ENCODE measurements at places on chromosomes 2 and 18.

GRCh38 chr18:51802569-51803428 lies 537.2 kb upstream of the DCC start:
- DNase-seq, result no peak

DNA sequence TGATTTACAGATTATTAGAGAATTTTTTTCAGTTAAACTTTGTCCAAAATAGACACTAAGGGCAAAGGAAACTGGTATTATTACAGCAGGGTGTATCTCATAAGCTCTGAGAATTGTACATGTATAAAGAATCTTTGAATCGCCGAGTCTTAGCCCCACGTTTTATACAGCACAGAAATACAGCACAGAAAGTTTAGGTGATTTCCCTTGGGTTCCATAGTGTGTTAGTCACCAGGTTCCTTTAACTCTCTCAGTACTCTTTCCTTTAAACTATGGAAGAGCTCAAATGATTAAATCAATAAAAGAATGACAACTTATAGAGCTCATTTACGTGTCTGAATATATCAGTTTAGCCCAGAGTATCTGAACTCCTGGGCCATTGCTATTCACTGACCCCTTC lies 256.8 kb downstream of the NEDD4L start:
- DNase-seq, result no peak

DNA sequence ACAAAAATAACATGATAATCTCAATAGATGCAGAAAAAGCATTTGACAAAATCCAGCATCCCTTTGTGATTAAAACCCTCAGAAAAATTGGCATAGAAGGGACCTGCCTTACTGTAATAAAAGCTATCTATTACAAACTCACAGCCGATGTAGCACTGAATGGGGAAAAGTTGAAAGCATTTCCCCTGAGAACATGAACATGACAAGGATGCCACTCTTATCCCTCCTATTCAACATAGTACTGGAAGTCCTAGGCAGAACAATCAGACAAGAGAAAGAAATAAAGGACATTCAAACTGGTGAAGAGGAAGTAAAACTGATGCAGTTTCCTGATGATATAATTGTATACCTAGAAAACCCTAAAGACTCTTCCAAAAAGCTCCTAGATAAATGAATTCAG lies 368.7 kb downstream of the RIT2 start:
- DNase-seq, result no peak

GRCh38 chr2:110925479-110925878 lies 193.1 kb downstream of the ACOXL start:
- DNase-seq, result no peak

GRCh38 chr18:160831-161570 lies 2.6 kb downstream of the USP14 start:
- DNase-seq, result no peak

DNA sequence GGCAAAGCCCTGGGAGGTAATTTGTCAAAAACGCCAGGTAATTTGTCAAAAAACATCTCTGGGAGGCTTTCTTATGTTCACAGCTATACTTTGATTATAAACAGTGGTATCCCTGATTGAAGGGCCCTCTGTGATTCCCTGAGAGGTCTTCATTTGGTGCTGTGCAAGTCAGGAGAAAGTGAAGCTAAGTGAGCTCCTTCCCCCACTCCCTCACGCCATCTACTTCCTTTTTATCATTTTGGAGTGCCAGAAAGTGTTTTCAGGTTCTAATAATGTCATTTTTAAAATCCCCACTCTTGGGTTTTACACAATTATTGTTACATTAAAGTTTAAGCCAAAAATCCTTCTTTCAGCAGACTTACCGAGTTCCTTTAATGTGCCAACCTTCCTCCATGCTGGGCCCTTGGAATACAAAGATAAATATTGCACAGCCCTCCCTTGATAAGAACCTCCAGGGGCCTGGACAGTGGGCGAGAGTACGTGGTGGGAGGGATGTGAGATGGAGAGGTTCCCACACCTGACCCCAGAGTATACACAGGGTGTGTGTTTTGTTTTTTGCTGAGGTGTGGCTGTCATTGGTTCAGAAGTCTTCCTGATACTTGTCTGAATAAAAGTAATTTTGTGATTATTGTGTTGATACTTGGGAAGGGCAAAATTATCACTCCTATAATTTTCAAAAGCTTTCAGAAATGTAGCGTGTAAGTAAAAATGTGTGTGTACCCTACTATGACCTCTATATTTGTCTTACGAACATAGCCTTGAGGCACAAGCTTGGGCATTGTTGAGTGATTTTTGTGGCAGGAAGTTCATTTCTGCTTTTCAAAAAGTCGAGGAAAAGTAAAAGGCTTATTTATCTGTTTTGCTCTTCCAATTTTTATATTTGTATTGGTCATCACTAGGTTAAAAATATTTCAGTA lies 8.2 kb downstream of the MAPRE2 start:
- no peak for DNase-seq

DNA sequence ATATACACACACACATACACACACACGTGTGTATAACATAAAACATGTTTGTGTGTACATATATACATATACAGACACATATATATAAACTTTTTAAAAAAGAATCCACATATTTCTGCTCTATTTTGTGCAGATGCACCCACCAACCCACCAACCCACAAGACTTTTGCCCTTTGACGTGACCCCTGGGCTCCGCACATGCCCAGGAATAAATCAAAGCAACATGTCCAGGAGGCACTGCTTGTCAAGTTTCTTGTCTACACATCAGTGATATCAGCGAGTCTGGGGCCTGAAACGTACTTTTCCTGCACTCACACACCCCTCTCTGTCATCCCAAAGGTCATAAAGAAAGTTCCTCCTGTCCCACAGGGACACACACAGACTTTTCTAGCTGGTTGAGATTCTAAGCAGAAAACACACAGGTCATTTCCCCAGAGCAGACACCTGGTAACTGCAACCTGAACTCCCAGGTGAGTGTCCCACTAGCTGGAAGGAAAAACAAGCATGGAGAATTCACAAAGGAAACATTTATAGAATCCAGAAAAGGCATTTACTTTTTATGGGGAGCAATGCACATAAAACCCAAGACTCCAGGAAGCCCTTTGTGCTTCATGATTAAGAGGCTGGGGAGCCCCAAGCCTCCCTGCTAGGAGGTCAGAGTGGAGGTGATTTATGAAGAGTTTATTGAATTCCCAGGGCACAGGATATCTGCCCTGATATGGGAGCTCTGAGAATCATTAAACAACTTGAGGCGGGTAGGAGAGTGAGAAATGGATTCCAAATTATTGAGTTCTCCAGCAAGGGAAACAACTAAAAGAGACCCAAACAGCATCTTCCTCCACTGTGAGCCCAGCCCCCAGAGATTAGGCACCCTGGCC lies 211.6 kb downstream of the MGAT5 start:
- no peak for DNase-seq

DNA sequence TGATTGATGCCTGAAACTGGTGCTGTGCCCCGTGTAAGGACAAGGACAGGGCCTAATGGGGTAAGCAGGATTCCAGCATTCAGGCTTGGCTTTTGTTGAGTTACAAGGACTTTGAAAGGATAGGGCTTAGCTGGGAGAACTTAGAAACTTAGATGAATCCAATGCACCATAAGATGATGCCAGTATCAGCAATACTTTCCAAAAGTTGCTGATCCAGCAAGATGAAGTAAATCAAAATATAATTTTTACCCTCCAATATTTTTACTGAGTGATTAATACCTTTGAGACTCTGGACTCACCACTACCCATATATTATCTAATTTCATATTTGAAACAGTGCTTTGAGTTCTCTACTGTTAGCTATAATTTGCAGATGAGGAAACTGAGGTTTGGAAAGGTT lies 354.5 kb upstream of the ATP5MC3 start:
- DNase-seq, result no peak

DNA sequence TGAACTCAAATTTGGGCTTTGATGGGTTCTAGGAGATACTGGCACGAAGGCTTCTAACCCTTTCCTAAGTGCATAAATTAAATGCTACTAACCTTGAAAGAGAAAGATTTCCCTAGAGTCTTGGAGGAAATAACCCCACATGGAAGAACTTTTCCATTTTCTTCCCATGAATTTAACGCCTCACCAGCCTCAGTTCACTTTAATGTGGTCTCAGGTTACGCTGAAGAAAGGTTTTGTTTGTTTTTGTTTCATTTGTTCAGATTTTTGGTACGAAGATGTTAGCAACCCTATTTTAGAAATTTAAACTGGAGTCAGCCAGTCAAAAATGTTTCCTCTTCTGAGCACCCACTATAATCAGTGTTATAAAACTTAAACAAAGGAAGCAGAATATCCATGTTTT lies 30.7 kb downstream of the METTL4 start:
- DNase-seq, result no peak

- DNase-seq, result no peak
These were observed 272.9 kb downstream of the PAX3 start for GRCh38 chr2:222025881-222026271.

- peak; percentile 60 for DNase-seq
These were observed 90.9 kb downstream of the RNF144A start for GRCh38 chr2:7007846-7008741.

DNA sequence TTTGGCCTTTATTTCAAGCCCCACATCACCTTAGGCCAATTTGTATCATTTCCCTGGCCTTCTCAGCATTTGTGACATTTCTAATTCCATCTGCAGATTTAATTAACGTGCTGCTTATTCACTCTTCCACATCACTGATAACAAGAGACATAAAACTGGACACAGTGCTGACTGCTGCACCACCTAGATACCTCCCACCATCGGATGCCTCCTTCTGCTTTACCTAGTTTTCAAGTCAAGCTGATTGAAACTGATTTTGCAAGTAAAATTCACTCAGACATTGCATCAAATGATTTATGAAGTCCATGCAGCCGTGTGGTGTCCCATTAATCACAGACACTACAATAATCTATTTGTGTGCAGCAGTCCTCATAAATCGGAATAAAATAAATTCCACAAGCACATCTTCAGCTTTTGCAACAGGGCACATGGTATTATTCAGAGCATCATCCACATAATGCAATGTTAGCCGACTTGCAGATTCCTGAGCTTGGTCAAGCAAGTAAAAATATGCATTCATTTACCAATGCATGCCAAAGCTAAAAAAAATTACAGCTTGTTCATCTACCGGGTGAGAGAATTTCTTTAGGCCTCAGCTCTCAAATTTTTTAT lies 15.9 kb upstream of the CRIM1 start:
- no peak for DNase-seq

DNA sequence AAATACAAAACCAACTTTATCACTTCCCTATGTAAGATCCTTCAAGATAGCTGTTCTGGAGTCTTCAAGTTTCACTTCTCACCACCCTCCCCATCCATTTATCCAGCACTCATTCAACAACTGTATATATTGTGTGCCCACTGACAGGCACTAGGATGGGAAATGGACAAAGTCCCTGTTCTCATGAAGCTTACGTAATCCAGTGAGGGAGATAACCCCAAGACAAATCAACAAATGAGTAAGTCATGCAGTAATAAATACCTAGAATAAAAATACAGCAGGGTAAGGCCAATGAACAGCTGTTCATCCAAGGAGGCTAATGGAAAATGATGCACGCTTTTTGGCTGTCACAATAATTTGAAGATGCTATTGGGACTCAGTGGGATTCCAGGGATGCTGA lies 133.8 kb downstream of the MEMO1 start:
- no peak for DNase-seq

GRCh38 chr2:9946076-9946475 lies 5.4 kb upstream of the GRHL1 start:
- DNase-seq, result no peak

GRCh38 chr2:118055512-118056164 lies 32.6 kb upstream of the INSIG2 start:
- no peak for DNase-seq

- no peak for DNase-seq
These were observed 694 bp downstream of the THSD7B start for GRCh38 chr2:136766073-136766404.

GRCh38 chr18:23284629-23285028 lies 149.3 kb downstream of the CABLES1 start:
- no peak for DNase-seq

DNA sequence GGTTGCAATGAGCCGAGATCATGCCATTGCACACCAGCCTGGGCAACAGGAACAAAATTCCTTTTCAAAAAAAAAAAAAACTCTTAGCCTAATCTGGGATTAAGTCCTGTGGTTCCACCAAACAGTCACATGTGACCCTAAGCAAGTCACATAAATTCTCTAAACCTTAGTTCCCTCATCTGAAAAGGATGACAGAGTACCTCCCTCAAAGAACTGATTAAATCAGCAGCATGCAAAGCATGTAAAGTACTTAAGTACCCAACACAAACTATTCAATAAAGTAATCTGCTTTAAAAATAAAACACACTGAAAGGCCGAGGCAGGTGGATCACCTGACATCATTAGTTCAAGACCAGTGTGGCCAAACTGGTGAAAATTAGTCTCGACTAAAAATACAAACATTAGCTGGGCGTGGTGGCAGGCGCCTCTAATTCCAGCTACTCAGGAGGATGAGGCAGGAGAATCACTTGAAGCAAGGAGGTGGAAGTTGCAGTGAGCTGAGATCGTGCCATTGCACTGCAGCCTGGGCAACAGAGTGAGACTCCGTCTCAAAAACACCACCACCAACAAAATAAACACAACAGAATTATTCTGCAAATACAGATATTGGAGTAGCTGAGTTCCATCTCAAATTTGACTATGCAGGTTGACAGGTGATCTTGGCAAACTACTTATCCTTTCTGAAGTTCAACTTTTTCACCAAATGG lies 7.0 kb downstream of the USP34 start:
- DNase-seq, result no peak

GRCh38 chr2:113258471-113259147 lies 20.1 kb downstream of the PAX8 start:
- no peak for DNase-seq

DNA sequence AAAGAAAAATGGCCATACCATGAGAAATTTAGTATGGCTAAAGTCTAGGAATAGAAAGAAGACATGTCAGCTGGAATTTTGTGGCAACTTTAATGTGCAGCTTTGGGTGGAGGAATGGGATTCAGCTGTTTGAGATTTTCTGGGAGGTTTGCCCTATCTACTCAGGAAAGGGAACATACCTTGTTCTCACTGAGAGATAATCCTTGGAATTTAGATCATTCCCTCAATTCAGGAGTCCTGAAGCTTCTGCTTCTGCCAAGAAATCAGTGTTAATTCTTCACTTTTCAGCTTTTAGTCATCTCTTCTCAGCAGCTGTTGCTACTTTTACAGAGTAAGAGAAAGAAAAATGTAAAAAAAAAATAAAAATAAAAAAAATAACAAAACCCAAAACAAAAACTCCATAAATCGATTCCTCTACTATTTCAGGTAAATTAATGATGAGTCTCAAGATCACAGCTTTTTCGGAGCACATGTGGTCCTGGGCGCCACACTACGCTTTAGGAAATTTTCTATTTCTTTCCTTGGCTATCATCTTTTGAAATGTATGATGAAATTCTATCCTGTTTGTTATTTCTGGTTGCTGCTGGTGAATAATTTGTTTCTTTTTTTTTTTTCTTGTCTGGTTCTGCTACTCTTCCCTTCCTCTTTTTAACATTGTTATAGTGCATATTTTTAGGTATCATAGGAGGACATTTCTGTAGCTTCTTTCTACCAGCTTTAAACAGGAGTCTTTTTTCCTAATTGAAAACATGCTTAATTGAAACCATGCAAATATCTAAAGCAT lies 18.9 kb upstream of the BAZ2B start:
- no peak for DNase-seq

GRCh38 chr2:232330068-232330999 lies 48.2 kb upstream of the ALPP start:
- DNase-seq, result no peak

- no peak for DNase-seq
These were observed 590.9 kb downstream of the IRS1 start for GRCh38 chr2:226208726-226209125.

Measured in stromal cell of bone marrow (primary cell).